Right ventricle myocardium superior (tissue), 1 donor: ENCODE measurements at places on chromosomes 16 and 17. TPM values are rescaled to one million over a fixed set of nuclear protein-coding genes. Genes with fewer than 3 reads are reported as not detected.

DNA sequence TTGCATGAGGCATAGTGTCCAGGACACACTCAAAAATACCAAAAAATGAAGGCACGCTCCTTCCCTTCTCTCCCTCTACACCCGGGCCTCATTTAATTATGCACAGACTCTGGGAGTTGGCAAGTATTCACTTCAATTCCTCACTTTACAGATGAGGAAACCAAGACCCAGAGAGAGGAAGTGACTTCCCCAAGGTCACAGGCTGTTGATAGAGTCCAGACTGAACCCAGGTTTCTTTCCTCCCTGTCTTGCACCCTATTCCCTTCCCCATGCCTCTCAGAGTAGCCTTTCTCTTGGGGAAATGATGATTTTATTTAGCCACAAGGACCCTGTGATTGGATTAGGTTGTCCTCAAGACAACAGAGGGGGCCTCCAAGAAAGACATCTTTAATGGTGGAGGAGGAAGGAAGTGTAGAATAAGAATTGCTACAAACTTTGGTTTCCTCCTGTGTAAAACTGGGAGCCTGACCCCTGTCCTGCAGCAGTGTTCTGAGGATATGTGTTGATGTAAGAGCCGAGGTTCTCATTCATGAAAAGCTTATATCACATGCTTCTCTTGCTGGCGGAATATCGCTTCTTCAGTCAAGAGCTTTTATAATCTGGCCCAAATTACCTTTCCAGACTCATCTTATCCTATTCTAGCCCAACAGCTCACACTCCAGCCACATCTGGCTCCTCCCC lies 48.8 kb upstream of the SIAH1 start:
- no peak for DNase-seq

DNA sequence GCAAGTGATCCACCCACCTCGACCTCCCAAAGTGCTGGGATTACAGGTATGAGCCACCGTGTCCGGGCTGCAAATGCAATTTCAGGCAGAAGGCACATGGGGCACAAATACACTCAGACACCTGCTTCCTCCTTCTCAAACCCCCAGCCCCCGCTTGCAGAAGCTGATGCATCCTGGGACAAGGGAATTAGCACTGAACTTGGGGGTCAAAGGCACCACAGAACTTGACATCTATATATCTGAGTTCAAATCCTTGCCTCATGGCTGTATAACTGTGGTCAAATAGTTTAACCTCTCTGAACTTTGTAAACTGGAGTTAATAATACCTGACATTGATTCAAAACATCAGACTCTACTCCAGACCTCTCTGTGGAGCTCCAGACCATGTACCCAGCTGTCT lies 4.1 kb upstream of the ARL5C start:
- DNase-seq: no peak

GRCh38 chr17:55166506-55166905 lies 98.3 kb upstream of the HLF start:
- DNase-seq: no peak

DNA sequence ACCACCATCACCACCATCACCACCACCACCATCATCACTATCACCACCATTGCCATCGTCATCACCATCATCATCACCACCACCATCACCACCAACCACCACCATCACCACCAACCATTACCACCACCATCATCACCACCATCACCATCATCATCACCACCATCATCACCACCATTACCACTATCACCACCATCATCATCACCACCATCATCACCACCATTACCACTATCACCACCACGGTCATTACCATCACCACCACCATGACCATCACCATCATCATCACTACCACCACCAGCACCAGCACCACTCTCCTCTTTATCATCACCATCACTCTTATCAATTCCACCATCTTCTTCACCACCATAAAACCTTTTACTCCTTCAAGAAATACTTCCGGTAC lies 1.1 kb upstream of the TMEM114 start:
- no peak for DNase-seq

- no peak for DNase-seq
Measured at GRCh38 chr17:29124135-29124924, 55.9 kb downstream of the MYO18A start.

GPRC5C gene
- 30.5 TPM for total RNA-seq

SSTR5 gene
- 20.8 TPM for total RNA-seq

GRCh38 chr17:62746941-62747340 lies 61.2 kb downstream of the MARCHF10 start:
- no peak for DNase-seq
